ENCODE measurements at places on chromosomes 3 and 15.

DNA sequence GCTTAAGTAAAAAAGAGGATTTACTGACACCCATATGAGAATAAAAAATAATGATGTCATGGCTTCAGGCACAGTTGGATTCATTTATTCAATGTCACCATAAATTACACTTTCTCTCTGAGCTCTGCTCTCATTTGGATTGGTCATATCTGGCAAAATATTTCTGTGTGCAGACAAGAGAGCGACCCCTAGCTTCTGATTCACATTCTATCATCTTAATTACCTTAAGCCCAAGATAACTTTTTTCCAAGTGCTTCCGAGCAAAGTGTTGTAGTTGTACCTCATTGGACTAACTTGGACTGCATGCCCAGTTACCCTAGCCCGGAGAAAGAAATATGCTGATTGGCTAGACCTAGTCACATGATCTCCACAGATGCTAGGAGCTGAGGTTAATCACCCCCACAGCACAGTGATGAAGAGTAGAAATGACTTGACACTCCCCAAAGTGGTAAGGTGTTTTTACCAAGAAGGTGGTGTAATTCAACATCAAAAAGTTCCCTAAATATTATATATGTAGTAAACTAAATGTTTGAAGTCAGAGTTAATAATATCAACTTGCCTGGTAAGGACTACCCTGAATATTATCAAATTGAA lies 552.2 kb upstream of the SUCLG2 start:
- DNase-seq: peak; percentile 7

DNA sequence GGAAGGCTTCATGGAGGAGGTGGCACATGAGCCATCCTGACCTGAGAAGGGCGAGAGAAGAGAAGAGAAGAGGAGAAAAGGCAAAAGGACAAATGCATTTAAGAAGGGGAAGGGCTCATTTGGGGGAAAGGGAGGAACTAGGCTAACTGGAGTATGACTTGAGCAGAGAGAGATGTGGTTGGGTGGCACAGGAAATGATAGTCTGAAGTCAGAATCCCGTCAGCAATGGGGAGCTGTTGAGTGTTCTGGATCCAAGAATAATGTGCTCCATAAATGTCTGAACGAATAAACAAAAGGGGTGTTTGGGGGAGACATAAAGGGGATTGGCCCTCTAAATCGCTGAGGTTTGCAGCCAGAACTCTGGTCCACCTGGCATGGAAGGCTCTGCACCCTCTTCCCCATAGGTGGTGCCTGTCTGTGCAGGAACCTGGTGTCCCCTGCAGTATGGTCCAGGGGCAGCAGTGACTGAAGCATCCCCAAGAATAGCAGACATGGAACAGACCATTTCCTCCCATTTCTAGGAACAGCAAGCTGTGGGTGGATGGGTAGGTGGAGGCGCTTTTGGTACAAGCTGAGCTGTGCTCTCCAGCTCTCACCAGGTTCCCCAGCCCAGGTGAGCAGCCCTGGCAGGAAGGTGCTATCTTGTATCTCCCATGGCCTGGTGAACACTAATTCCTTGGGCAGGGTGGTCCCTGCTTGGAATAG lies 15.2 kb downstream of the CORO2B start:
- DNase-seq: no peak

DNA sequence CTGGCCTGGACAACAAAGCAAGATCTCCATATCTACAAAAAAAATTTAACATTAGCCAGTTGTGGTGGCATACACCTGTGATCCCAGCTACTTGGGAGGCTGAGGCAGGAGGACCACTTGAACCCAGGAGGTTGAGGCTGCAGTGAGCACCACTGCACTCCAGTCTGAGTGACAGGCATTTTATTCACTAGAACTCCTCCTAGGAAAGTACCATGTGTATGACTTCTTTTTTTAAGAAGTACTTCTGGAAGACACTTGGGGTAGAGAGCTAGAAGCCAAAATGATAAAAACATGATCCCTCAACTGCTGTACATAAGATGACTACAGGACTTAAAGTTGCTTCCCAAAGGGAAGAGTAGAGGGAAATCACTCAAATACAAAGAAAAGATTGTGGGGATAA lies 24.0 kb downstream of the BCL2A1 start:
- no peak for DNase-seq

GRCh38 chr3:4981665-4982494 lies 2.6 kb downstream of the BHLHE40 start:
- DNase-seq: no peak

DNA sequence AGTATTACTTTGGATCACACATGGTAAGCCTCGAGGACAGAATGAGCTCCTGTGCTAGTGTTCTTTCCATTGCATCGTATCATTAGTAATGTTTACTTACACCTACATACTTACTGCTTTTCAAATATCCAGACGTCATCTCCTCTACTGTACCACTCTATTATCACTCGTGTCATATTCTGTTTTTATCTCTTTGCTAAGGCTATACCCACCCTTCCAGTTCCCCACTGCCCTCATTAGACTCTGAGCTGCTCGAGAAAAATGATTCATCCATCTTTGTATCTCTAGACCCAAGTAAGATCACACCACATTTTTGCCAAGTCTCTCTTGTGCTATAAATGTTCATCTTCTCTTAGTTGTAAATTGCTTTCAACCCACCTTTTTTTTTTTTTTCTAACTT lies 245.7 kb downstream of the TIGIT start:
- no peak for DNase-seq

DNA sequence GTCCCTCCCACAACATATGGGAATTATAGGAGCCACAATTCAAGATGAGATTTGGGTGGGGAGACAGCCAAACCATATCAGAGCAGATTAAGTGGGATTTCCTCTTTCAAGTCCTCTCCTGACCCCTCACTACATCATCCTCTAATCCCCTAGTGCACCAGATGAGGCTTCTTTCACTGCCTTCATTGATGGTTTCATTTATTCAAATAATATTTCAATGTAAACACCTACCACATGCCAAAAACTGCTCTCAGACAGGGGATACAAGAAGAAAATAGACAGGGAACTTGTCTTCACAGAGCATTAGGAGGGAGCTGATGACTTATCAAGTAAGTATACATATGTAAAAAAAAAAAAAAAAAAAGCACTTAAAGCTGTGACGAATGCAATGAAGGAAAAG lies 180.2 kb downstream of the NTRK3 start:
- no peak for DNase-seq

DNA sequence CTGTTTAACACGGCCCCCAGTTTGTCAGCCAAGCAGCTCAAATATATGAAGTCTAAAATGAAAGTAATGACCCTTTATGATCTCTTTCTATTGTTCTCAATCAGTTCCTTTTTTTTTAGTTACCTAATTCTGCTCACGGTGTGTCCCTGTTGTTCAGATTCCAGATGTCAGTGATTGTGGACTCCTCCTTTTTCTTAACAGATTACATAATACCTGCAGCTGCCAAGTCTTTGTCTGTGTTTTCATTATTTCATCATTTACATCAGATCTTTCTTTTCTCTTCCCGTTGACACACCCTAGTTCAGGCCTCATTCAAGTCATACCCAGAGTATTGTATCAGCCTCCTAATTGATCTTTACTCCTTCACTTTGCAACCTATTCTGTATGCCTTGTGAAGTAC lies 56.1 kb upstream of the SKIL start:
- no peak for DNase-seq

GRCh38 chr3:37562876-37563275 lies 298.8 kb upstream of the CTDSPL start:
- DNase-seq: no peak

- no peak for DNase-seq
Observed at GRCh38 chr3:16174389-16174788, at the start of gene GALNT15. TSS of gene GALNT15 (plus strand) at chr3:16174680. CDS start at chr3:16175152, 472 bp downstream.

DNA sequence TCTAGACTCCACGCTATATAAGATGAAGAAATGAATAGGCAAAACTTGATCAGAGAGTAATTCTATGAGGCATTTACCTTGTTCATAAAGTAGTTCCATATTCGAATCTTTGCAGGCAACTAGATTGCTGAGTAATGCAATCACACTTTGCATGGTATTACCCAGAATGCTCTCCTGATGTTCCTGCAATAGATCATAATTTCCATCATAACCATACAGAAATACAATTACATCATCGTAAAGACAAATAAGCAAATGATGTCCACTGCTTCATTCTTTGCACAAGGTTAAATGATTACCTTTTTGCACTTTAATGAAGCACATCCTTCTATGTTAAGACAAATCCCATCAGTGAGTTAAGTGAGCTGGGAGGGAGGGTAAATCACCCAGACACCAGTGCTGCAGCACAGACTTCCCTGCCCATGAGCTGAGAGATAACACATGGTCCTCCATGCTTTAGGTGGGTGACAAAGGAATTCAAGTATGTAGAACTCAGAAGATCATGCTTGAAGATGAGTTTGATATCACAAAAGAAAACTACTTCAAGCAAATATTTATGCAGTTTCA lies 366.7 kb downstream of the CTNNB1 start:
- DNase-seq: no peak

- DNase-seq: no peak
Observed at GRCh38 chr3:189353988-189354889, 182.5 kb downstream of the TPRG1 start.

- no peak for DNase-seq
Observed at GRCh38 chr3:143307613-143308183, 188.1 kb downstream of the CHST2 start.

- DNase-seq: no peak
Observed at GRCh38 chr3:127825756-127826155, 3.4 kb upstream of the MGLL start.

- no peak for DNase-seq
Observed at GRCh38 chr3:107063351-107063750, 313.9 kb upstream of the CCDC54 start.

GRCh38 chr3:142850395-142851023 lies 38.4 kb downstream of the PCOLCE2 start:
- DNase-seq: no peak

- DNase-seq: no peak
Observed at GRCh38 chr3:147680837-147681483, 271.8 kb downstream of the ZIC1 start.

- no peak for DNase-seq
Observed at GRCh38 chr15:57694279-57694678, 12.2 kb upstream of the POLR2M start.

DNA sequence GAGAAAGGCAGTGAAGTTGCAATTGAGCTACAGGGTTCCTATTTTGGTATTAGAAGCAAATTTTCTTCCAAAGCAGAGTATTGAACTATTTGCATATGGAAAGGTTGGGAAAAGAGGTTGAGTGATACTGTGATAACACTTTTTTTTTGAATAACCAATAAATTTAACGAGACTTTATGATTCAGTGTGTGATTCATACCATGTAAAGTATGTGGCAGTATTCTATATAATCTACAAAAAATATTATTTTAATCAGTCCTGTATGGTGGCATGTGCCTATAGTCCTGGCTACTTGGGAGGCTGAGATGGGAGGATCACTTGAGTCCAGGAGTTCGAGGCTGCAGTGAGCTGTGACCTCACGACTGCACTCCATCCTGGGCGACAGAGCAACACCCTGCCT lies 206.9 kb downstream of the BBX start:
- DNase-seq: no peak

GRCh38 chr15:89616228-89616627 lies 39.0 kb downstream of the KIF7 start:
- DNase-seq: no peak

DNA sequence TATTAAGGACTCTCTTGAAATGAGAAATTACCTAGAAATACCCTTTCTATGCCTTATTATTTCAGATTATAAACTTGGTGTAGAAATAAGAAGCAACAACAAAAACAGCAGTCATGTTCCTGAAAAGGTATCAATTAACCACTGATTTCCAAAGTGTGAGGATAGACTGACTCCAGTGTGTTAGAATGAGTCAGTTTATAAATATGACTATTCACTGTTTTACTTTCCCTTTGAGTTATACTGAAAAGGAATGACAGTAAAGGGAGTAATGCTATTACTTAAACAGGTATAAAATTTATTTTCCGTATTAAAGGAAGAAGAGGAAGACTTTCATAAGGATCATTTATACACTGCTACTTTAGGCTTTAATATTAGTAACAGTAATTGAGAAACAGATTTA lies 12.9 kb downstream of the GMNC start:
- no peak for DNase-seq

GRCh38 chr3:51949121-51949520 lies 6.1 kb upstream of the GPR62 start:
- DNase-seq: no peak

DNA sequence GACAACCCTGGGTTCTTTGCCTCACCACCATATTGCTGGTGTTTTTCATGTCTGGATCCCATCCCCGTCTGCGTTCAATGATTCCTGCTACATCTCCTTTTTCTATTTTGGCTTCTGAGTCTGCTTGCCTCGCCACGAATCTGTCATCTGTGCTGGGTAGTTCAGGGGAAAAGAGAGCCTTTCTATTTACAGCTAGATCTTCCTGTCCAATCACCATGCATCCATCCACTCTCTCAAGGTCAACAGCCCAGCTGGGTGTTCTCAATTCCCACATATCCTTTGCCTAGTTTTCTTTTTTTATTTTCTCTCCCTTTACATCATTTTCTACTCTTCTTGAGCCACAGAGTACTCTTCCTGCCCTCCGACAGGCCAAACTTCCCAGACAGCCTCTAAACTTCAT lies 104.8 kb upstream of the RAD18 start:
- DNase-seq: no peak

GRCh38 chr3:135023996-135024658 lies 229.1 kb downstream of the EPHB1 start:
- no peak for DNase-seq

GRCh38 chr3:156216216-156216615 lies 95.8 kb downstream of the KCNAB1 start:
- DNase-seq: no peak

- DNase-seq: no peak
Observed at GRCh38 chr3:13045904-13046568, 27.2 kb downstream of the IQSEC1 start.

GRCh38 chr3:53069422-53070068 lies 23.7 kb upstream of the SFMBT1 start:
- no peak for DNase-seq

DNA sequence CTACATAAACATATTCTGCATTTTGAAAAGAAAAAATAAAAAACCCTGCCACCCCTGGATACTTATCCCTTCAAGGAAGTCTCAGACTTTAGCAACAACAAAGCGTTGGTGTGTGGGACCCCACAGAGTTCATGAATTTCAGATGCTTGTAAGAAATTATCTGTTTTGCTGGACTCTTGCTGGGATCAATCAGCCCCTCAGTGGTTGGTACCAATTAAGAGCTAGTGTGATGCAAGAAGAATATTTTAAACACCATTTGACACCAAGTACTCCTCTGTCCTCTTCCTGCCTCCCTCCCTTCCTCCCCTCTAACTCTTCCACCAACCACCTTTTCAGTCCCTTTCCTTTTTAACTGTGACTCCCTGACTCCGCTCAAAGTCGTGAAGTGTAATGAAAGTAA lies 51.5 kb downstream of the SST start:
- no peak for DNase-seq

DNA sequence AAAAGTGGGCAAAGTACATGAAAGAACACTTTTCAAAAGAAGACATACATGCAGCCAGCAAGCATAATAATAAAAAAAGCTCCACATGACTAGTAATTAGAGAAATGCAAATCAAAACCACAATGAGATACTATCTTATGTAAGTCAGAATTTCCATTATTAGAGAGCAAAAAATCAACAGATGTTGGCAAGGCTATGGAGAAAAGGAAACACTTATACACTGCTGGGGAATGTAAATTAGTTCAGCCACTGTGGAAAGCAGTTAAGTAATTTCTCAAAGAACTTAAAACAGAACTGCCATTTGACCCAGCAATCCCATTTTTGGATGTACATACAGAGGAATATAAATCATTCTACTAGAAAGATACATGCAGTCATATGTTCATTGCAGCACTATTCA lies 360.7 kb downstream of the NSUN3 start:
- DNase-seq: no peak

All from HAP-1 (cell line).